Activated T-helper 1 cell treated with Interleukin-2 at 50 U/mL for 16 hours (primary cell): ENCODE measurements at places on chromosomes 16 and 17.

DNA sequence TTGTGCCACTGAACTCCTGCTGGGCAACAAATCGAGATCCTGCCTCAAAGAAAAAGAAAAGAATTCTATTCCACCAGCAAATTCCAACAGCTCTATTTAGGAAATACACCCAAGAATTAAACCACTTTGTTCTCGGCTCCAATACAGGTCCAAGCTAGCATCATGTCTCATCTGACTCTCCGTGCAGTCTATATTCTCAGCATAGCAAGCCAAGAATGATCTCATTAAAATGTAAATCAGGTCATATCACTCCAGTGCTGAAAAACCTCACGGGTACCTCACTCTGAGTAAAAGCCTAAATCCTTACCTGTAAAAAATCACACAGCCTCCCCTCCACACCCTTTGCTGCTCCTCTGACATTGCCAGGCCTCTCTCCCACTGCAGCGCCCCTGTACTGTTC lies 23.9 kb downstream of the UBE2G1 start:
- no peak for DNase-seq

GRCh38 chr17:47888293-47888692 lies 7.7 kb upstream of the SP2 start:
- DNase-seq, result no peak

DNA sequence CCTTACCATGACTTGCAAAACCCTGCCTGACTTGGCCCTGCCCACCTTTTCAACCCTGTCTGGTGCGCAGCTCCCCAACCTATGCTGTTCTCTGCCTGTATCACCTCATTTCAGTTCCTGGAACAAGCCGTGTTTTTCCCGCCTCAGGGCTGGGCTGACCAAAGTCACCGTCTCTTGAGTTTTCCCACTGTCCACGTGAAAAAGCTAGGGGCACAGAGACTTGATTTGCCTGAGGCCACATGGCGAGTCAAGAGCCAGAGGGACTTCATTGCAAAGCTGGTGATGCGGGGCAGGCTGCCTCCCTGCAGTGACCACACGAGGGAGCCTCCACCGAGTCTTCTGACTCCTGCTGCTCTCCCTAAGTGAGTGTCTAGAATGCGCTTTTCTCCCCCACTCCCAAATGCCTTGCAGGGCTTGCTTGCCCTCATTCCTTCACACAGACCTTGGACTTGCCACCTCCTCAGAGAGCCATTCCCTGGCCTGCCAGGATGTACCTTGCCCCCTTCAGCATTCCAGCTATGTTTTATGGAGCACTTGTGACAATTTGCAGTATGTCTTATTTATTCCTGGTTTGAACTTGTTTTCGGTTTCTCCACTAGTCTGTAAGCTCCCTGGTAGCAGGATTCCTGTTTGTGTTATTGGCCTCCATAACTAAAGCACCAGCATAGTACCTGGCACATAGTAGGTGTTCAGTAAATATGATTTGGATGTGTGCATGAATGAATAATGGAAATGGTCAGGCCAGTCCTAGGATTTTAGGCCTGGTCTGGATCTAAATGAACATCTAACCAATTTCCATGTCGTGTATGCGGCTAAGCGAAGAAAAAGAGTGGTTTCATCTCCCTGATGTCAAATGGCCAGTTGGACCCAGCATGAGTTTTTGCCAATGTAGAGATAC lies 252.3 kb downstream of the SNX29 start:
- DNase-seq, result no peak

DNA sequence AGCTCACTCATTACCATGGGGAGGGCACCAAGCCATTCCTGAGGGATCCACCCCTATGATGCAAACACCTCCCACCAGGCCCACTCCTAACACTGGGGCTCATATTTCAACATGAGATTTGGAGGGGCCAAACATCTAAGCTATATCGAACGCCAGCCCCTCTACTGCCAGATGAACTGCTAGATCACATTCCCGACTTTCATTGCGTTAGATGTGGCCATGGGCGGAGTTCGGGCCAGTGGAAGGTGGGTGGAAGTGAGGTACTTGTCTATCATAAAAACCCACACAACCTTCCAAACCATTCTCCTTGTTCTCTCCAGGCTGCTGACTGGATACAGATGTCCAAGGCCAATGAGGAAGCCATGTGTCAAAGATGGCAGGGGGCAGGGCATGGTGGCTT lies 27.0 kb upstream of the ANKRD40CL start:
- no peak for DNase-seq

GRCh38 chr16:65113441-65113840 lies 8.4 kb downstream of the CDH11 start:
- no peak for DNase-seq

- DNase-seq, result no peak
These were observed 8.4 kb downstream of the WDR81 start for GRCh38 chr17:1732833-1733321.

GRCh38 chr17:2195729-2196128 lies 107.9 kb downstream of the SMG6 start:
- no peak for DNase-seq

DNA sequence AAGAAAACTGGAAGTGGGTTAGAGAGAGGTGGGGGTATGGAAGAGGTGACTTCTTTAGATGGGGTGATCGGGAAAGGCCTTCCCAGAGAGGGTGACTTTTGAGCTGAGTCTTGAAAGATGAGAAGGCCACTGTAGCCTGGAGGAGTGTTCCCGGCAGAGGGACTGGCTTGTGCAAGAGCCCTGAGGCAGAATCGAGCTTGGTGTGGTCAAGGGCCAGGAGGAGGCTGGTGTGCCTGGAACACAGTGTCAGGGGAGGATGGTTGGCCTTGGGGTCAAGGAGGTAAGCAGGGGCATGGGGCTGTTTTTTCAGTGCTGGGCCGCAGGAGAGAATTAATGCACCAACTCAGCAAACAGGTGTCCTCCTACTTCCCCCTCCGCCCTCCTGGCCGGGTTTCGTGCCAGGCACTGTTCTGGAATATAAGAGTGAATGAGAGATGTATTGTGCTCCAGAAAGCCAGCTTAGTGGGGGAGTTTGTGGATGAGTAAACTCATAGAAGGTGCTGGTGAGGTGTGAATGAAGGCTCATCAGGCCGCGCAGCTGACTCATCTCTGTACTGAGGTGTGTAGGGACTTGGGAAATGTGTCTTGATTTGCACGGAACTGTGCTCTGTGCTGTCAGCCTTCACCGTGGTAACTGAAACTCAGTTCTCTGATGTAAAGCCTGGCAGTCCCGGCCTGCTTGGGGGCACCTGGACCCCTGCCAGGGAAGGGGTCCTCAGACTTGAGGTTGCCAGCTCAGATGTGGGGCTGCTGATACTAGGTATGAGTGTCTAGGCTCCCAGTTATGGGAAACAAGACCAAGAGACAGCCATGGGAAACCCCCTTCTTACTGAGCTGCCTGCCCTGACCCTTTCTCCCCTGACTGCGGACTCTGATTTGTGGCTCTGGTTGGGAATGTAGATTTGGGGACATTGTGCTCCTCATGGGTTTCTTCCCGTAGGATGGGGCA lies 15.3 kb downstream of the KSR1 start:
- DNase-seq, result peak; percentile 50

DNA sequence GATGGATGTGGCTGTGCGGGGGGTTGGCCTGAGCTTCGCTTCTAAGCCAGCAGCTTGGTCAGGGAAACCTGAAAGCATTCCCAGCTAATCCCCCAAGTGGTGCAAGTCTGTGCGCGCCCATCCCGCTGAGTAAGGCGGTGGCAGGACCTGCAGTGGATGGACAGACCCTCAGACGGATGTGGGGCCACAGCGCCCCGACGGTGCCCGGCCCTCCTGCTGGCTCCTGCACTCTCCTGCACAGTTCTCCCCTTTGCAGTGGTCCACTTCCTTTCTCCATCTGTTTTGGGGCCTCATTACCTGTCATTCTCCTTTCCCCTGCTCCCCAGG lies 2.3 kb downstream of the ATP2A1 start:
- DNase-seq, result no peak

- DNase-seq, result no peak
These were observed 35.4 kb downstream of the OR1D5 start for GRCh38 chr17:3027786-3028532.

DNA sequence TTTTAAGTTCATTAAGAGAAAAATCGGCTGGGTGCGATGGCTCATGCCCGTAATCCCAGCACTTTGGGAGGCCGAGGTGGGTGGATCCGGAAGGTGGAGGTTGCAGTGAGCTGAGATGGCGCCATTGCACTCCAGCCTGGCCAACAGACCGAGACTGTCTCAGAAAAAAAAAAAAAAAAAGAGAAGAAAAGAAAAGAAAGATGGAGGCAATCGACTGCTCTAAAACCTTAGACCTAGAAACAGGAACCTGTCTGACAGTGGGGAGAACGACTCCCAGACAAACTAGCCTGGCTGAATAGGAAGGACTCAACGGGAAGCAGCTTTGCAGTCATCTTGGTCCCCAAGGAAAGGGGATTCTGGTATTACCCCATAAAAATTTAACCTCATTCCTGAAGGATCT lies 13.7 kb downstream of the MRC2 start:
- DNase-seq, result no peak

GRCh38 chr16:81500833-81501521 lies 56.4 kb downstream of the CMIP start:
- no peak for DNase-seq

DNA sequence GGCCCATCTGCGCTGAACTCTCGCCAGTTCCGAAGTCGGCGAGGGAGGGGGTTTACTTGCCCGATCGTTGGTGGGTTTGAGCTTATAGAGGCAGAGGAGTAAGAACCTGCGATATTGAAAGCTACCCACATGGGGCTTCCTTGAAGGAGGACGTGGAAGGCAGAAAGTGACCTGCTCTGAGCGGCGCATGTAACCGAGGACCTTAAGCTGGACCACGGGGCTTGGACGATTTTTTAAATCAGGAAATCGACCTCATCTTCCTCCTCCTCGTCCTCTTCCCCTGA lies 2.0 kb downstream of the PRAC2 start:
- DNase-seq, result no peak

DNA sequence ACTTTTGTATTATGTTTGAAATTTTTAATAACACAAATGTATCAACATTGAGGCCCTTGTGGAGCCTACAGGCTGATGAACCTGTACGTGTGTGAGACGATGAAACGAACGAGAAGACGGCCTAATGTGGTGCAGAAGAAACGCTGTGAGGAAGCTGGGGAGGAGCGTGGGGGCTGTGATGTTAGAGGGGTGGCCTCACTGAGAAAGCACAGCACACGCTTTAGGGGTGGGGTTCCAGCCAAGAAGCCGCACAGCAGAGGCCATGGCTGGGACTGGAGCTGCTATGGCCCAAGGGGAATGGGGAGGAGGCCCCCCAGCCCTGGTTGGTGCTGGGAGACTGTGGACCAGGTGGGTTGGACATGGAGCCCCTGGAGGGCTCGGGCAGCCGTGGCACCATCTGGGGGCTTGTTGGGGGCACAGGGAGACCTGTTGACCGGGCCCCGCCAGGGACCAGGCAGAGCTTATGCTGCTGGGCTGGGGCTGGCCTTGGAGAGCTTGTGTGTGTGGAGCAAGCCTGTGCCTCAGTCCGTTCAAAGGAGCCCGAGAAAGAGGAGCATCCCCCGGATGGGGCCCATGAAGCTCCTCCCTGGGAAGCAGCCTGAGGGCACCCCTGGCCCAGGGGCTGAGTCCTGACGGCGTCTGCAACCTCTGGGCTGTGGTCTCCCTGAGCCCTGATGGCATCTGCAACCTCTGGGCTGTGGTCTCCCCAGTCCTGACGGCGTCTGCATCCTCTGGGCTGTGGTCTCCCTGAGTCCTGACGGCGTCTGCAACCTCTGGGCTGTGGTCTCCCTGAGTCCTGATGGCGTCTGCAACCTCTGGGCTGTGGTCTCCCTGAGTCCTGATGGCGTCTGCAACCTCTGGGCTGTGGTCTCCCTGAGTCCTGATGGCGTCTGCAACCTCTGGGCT lies 44.7 kb downstream of the METRNL start:
- DNase-seq, result no peak

GRCh38 chr16:23216658-23217246 lies 34.2 kb downstream of the SCNN1G start:
- no peak for DNase-seq

GRCh38 chr17:50630524-50631194 lies 4.0 kb upstream of the ABCC3 start:
- peak; percentile 31 for DNase-seq

DNA sequence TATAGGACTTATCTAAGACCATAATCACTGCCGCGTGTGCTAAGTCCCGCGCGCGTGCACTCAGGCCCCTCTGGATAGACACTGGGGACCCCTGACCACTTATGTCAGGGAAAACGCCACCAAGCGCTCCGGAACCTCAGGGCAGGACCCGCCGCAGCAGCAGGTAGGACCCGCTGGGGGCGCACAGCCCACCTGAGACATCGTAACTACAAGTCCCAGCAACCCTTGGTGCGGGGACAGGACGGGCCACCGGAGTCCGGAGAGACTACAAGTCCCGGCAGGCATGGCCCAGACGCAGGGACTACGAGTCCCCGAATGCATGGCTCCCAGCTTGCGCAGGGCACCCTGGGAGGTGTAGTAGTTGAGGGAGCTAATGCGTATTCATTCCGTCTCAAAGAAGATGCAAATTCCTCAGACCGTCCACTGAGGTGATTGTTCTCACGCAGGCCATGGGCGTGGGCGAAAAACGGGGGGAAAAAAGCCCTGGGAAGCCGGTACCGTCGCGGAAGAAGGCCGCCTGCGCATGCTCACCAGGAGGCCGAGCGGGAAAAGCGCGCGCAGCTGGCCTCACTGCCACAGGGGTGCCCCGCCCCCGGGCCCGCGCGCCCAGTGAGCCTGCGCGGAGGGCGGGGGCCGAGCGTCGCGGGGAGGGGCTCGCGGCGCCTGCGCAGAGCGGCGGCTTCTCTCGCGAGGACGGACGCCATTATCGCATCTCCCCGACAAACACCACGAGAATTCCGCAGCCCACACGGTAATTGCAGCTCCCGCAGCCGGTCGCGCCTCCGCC lies at the start of gene BANP:
Gene BANP, plus strand, starts transcription at position 670 of the 787 bp plus-strand sequence. CDS start 23,682 bp downstream, outside the sequence.
- peak; percentile 94 for DNase-seq

DNA sequence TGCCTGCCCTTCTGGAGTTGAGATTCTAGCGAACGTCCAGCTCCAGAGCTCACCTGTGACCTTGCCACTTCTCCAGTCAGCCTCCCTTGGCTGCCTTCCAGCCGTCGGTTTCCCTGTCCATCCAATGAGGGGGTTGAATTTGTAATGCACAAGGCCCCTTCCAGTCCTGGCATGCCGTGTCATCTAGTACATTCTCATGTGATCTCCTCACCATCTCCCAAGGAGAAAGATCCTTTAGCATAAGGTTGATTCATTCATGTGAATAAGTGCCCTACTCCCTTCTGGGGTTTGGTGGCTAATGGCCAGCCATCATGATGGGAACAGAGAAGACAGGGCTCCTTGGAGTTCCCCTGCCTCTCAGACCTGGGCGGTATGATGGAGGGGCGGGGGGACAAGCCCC lies 18.9 kb upstream of the ABCC3 start:
- no peak for DNase-seq

DNA sequence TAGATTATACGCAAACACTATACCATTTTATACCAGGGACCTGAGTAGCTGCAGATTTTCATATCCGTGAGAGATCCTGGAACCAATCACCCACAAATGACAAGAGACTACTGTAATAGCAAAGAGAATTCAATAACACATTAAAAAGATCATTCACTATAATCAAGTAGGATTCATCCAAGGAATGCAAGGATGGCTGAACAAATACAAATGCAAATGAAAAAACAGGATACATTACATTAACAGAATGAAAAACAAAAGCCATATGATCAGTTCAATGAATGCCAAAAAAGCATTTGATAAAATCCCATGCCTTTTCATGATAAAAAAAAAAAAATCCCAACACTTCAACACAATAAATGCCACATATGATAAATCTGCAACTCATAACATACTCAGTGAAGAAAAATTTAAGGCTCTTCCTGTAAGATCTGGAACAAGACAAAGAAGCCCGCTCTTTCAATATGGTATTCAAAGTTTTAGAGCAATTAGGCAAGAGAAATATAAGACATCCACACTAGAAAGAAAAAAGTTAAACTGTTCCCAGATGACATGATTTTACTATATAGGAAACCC lies 29.0 kb downstream of the N4BP1 start:
- DNase-seq, result no peak
